ENCODE measurements at places on chromosomes 5 and 9. TPM values are rescaled to one million over a fixed set of nuclear protein-coding genes. Genes with fewer than 3 reads are reported as not detected.

- no peaks in the 10 kb centered on the region for H3K27me3 ChIP-seq
- H3K4me1 ChIP-seq = no peaks in the 10 kb centered on the region
- no peak overlapping the region for H3K27ac ChIP-seq
- no peak overlapping the region for H3K4me3 ChIP-seq
Measured at GRCh38 chr5:86329318-86329717, 288.4 kb upstream of the COX7C start.

- no peak for DNase-seq
- H3K27ac ChIP-seq = no peak overlapping the region
- no peak overlapping the region for H3K4me3 ChIP-seq
- no peaks in the 10 kb centered on the region for H3K4me1 ChIP-seq
- H3K27me3 ChIP-seq = no peaks in the 10 kb centered on the region
Measured at GRCh38 chr9:123111427-123112014, 78.1 kb downstream of the GPR21 start.

Gene PARP8
- total RNA-seq = 42.5 TPM

Gene BHMT2
- 54.8 TPM for total RNA-seq

Gene SLC25A2
- 0.94 TPM for total RNA-seq

DNA sequence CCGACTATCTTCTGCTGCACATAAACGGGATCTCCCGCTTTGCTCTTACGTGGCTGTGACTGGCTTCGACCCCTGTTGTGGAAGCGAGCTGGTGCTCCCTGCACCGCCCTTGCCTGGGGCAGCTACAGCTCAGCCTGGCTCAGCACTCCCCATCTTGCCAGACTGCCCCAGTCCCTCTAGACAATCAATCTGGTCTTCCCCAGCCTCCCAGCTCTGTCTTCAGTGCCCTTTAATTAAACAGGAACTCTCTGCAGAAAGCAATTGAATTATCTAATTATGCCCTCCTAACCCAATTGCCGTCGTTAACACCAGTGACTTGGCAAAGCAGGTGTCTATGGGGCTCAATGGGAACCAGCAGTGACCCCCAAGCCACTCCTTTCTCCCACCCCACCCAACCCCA, 18.9 kb upstream of the NTNG2 start:
- no peaks in the 10 kb centered on the region for H3K4me1 ChIP-seq
- no peaks in the 10 kb centered on the region for H3K36me3 ChIP-seq
- no peak overlapping the region for H3K27ac ChIP-seq
- no peak for DNase-seq

Gene SOX30
- 0.09 TPM for total RNA-seq

GRCh38 chr5:15391704-15392397, 108.1 kb upstream of the FBXL7 start:
- no peaks in the 10 kb centered on the region for H3K27me3 ChIP-seq
- H3K4me1 ChIP-seq = no peaks in the 10 kb centered on the region
- H3K27ac ChIP-seq = no peak overlapping the region
- no peaks in the 10 kb centered on the region for H3K36me3 ChIP-seq
- no peak overlapping the region for H3K4me3 ChIP-seq

All from kidney (tissue), 22 donors.